Renal cortex interstitium (tissue), 15 donors: ENCODE measurements at places on chromosomes 3 and 15. TPM values are rescaled to one million over a fixed set of nuclear protein-coding genes. Genes with fewer than 3 reads are reported as not detected.

GRCh38 chr3:49867871-49868321 is 1.8 kb downstream of the CAMKV start:
- no peak for DNase-seq

DNA sequence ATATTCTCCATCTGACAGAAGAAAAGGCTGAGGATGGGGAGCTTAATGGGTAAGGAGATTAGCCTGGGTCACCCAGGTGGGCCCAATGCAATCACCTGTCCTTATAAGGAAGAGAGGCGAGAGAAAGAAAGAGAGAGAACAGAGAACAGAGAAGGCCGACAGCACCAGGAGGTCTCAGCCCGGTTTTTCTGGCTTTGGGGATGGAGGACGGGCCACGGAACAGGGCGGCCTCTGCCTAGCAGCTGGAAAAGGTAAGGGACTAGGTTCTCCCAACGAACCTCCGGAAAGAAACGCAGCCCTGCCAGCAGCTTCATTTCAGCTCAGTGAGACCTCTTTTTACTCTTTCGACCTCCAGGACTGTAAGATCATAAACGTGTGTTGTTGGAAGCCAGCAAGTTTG is 196.0 kb upstream of the LYSMD4 start:
- no peak for DNase-seq

DNA sequence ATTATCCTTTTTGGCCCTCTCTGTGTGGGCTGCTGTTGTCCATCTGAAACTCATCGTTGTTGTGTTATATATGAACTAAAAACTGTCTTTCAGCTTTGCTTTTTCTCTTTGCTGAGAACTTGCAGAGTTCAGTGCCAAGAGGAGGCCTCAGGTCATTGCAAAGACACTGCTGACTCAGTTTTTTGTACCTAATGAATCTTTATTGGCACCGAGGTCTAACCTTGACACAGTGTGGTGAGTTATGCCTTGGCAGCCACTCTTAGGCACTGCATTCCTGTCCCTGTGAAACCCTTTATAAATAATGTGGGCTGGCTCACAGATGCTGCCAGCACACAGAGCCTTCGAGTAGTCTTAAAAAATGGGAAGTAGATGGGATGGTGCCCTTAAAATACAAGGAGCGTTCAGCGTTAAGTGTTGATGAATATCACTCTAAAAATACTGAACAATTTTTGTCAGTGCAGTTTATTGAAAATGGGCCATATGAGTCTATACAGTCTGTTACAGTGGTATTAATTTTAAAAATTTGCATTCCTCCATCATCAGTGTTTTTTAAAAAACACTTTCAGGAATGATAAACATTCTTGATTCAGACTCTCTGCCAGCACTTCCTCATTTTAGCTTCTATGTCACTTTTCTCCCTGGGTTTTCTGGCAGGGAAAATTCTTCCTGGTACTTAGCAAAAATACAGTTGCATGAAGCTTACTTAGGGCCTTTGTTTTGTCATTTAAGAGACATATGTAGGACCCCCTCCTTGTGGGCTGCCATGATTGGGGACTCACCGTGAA is 234.1 kb downstream of the CACNA2D3 start:
- no peak for DNase-seq

DNA sequence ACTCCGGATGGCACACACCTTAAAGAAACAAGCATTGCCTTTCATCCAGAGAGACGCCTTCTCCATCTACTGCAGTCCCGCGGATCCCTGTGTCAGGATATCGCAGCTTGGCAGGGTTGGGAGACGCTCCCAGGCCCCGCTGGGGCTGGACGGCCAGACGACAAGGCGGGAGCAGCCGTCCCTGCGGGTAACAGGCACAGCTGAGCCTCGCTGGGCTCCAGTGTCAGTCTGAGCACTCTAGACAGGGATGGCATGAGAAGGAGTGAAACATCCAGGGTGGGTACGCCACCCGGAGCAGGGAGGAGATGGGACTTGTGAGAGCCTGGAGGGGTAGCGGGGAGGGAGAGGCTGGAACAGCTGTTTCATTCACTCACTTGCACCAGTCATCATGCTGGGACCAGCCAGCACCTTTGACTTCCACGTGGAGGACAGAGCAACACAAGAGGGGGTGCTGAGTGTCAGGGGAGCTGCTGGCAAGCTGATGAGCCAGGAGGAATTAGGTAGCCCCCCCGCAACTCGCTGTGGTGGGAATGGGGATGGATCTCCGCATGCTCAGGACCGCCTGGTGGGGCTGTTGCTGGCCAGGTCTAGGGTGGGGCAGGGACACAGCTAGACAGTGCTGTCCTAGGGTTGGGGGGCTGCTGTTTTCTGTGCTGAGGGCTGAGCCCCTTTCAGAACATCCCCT is 31.6 kb upstream of the SNRPA1 start:
- DNase-seq, result no peak

DNA sequence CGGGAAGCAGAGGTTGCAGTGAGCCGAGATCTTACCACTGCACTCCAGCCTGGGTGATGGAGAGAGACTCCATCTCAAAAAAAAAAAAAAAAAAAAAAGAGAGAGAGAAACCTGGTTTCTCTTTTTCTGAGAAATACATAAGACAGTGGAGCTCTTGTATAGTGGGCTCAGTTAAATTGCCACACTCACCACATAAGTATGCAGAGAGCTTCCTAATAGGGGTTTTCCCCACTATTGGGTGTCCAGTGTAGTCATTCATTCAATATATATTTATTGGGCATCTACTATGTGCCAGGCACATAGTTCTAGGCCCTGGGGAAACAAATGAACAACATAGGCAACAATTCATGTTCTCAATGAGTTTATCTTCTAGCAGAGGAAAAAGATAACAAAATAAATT is 48.9 kb upstream of the FMN1 start:
- DNase-seq, result no peak

GRCh38 chr3:101635345-101635744 is 41.6 kb downstream of the ZBTB11 start:
- no peak for DNase-seq

Gene SLC38A3
- 7.2 TPM for polyA plus RNA-seq

Gene CASR
- 26.8 TPM for polyA plus RNA-seq

Gene BTLA
- 0.40 TPM for polyA plus RNA-seq

Gene UROC1
- polyA plus RNA-seq, result 0.29 TPM

Gene CP
- 1.0 TPM for polyA plus RNA-seq

Gene EDC3
- polyA plus RNA-seq, result 42.0 TPM

Gene CSPG5
- 0.94 TPM for polyA plus RNA-seq

Gene ZNF860
- 3.6 TPM for polyA plus RNA-seq

Gene SKOR1
- polyA plus RNA-seq, result 0.73 TPM

Gene OCA2
- polyA plus RNA-seq, result 11.0 TPM
